ENCODE measurements at places on chromosomes 6 and 20.

DNA sequence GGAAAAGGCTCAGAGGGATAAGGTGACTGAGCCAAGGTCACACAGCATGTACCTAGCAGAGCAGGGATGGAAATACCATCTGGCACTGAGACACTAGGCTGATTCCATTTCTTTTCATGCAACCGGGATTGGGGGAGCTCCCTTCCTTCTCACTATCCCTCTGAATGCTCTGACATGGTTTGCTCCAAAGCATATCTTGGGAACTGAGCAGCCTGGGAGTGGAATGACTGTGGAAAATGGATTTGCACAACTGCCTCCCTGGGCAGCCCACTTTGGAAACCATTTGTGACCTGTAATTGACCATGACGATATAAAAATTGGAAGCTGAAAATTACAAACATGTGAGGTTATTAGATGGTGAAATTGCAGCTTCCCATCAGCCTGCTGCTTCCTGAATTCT, 309.0 kb upstream of the CHD6 start:
- no peak for DNase-seq

- DNase-seq, result no peak
Measured at GRCh38 chr6:154292855-154293519, 63.6 kb downstream of the IPCEF1 start.

DNA sequence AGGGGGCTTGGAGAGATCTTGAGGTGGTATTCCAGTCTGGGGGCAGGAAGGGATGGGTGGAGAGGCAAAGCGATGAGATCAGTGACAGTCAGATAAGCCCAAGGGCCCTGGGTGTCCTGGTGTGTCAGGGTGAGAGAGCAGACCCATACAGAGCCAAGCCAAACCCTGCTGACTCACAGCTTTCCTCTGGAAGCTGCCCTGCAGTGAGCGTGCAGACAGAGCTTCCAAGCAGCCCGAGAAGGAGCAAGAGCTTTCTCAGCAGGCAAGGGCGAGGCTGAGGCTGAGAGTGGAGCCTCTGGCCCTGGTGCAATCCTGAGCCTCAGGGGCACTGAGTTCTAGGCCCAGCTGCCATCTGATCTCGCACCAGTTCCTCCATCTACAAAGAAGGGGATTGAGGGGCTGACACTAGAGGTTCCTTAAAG, 91.1 kb upstream of the HIVEP1 start:
- DNase-seq, result no peak

DNA sequence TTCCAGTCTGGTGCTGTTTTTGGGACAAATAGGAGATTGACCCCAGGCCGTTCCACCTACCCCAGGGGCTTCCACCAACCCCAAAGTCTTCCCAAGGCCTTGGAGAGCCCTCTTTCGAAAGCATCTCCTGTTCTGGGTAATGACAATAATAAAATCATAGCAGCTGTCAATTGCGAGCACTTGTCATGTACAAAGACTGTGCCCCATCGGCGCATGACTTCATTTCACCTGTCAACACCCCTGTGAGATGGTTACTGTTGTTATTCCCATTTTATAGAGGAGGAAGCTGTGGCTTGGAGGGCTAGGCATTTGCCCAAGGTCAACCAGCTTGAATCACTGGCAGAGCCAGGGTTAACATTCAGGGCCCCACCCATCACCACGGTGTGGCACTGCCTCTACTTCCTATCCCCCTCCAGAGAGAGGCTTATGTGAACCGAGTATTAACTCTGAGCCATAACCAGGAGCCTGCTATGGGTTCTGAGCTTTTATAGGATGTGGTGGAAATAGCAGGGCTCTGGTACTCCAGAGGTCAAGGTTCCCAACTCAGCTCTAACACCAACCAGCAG, 51.2 kb downstream of the HNF4A start:
- DNase-seq, result no peak

DNA sequence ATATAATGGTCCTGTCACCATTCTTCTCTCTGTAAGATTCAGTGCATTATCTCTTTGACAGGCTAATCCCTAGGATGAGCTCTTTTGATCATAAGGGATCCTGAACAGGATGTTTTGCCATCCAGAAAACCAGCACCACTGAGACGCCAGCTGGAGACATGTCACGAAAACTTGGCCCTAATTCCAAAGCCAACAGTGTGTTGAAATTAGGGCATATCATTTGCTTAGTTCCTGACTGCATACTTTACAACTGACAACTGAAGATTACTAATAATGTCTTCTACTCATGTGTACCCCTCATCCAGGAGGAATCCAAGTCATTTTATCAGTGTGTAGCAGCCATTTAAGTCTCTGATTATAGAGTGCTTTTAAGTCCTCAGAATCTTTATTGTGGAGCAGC, 243.6 kb downstream of the KCNQ5 start:
- DNase-seq, result no peak

- no peak for DNase-seq
Measured at GRCh38 chr6:63537201-63537958, 34.9 kb upstream of the LOC128125822 start.

- no peak for DNase-seq
Measured at GRCh38 chr20:546353-546752, 2.8 kb upstream of the CSNK2A1 start.

GRCh38 chr20:64138276-64138815, 25.9 kb upstream of the MYT1 start:
- DNase-seq, result no peak

GRCh38 chr6:25322692-25323091, 43.5 kb downstream of the CARMIL1 start:
- DNase-seq, result no peak

- DNase-seq, result no peak
Measured at GRCh38 chr6:156933201-156934068, 156.3 kb downstream of the ARID1B start.

GRCh38 chr6:60891606-60892005, 1394.4 kb downstream of the KHDRBS2 start:
- DNase-seq, result no peak

Data from activated T-cell treated with anti-CD3 and anti-CD28 coated beads for 1 hour (primary cell).